ENCODE measurements at places on chromosomes 5 and 9.

- no peak for DNase-seq
These were observed 44.8 kb downstream of the PLCXD3 start for GRCh38 chr5:41465493-41466171.

GRCh38 chr5:882253-883183 lies 10.1 kb downstream of the BRD9 start:
- DNase-seq: no peak

DNA sequence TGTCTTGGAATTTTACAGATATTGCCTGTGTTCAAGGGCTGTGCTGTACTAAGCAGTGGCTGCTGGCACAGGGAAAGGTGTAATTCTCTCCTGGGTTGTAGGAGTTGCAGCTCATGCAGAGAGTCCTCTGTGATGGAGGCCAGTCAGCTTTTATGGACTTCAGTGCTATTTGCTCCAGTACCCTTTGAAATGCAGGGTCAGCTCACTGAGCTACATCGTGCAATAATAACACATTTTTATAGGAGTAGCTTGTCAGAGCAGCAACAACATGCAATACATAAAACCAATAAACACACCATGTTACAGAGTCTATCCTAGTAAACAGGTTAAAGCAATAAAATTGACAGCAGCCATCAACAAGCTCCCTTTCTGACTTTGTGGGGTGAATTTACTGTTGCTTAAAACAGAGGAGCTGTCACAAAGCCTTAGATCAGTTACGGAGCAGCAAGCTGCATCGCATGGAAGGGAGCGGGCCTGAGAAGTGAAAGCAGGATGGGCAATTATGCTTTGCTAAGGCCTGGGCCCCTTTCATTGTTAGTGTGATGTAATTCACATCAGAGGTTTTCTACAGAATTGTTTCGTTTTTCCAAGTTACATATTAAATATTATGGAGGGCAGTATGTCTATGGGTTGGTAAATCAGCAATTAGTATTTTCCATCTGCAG lies 16.8 kb downstream of the CD180 start:
- no peak for DNase-seq

DNA sequence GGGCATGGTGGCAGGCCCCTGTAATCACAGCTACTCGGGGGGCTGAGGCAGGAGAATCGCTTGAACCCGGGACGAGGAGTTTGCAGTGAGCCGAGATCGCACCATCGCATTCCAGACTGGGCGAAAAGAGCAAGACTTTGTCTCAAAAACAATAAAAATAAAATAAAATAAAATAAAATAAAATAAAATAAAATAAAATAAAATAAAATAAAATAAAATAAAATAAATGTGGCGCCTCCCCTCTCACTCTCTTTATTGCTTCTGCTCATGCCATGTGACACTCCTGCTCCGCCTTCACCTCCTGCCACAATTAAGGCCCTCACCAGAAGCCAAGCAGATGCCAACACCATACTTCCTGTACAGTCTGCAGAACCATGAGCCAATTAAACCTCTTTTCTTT lies 3.8 kb upstream of the SHC3 start:
- DNase-seq: no peak

DNA sequence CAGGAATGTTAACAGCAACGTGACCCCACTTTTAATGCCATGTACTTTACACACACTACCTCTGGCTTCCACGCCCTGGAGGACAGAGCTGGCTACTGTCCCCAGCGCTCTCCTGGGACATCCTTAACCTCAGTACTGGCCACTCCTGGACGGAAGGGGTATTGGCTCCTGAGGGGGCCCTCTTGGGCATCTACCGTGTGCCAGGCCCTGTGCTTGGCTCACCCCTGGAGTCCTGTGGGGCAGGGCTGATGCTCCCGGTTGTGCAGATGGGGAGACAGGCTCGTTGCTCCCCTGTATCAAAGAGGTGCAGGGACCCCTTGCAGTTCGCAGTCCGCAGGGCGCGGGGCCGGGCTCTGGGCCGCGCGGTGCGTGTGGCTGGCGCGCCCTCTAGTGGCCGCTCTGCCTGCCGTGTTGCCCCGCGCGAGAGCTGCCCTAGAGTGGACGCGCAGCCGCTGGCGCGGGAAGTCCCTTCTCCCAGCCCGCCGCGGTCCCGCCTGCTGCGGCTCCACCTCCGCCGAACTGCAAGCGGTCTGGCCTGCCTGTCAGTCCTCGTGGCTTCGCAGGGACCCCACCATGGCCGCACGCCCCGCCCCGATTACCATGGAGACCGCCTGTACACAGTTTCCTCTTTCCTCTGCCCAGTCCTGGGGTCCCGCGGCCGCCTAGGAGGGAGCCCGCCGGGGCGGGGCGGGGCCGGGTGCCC lies at the start of gene WDR38:
Gene WDR38, plus strand, starts transcription at position 632 of the 703 bp plus-strand sequence. CDS start 72 bp downstream, outside the sequence.
- DNase-seq: no peak

- DNase-seq: no peak
These were observed 7.3 kb upstream of the PTGER4 start for GRCh38 chr5:40672425-40672824.

DNA sequence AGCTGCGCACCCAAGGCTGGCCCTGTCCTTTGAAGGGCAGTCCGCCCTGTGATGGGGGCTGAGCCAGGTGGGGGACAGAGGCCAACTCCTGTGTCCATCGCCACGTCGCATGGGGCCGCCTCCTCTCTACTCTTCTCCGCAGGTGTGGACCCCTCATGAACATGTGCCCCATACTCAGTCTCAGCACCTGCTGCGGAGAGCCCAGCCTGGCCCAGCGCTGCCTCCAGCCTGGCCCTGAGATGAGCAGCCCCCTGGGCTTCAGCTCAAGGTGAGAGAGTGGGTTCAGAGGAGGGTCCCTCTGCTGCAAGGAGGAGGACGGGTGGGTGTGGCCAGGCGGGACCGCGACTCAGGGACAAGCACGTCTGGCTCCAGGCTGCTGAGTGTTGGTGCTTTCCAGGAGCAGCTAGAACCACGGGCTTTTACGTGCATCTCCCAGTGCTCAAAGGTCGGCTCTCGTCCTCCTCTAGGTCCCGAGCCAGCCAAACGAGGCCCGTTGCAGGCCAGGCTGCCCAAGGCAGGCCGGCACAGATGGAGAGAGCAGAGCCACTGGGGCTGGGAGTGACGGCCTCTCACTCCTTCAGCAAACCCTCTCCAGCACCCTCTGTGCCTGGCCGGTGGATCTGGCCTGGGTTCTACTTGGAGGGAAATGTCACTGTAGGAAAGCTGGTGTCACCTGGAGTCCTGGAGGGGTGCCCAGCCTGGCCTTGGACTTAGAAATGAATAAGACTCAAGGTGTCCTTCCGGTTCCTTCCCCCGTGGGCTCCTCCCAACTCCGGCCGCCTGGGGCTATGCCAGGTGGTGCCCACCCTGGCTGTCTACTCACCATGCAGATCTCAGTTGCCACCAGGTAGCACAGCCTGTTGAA lies 48.9 kb upstream of the RNF130 start:
- DNase-seq: no peak

DNA sequence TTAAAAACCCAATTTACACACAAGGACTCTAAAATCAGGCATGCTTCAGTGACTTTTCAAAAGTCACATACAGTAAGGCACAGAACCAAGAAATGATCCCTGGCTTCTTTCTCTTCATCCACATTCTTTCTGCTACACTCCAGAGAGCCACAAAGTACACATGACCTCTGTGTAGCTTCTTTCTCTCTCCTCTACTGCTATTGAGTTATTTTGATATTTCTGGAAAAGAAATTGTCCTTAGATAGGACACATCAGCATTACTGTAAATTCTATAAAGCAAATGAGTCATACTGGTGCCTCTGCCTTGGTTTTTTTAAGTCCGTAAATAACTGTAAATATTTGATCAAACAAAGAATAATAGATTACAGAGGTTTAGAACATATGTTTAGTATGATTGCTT lies 96.3 kb downstream of the KIAA0825 start:
- no peak for DNase-seq

- DNase-seq: no peak
These were observed 271.1 kb downstream of the DENND1A start for GRCh38 chr9:123658792-123659191.

GRCh38 chr9:87198716-87199115 lies 251.4 kb upstream of the GAS1 start:
- DNase-seq: no peak

- no peak for DNase-seq
These were observed 7.4 kb downstream of the B4GALT1 start for GRCh38 chr9:33159777-33160127.

DNA sequence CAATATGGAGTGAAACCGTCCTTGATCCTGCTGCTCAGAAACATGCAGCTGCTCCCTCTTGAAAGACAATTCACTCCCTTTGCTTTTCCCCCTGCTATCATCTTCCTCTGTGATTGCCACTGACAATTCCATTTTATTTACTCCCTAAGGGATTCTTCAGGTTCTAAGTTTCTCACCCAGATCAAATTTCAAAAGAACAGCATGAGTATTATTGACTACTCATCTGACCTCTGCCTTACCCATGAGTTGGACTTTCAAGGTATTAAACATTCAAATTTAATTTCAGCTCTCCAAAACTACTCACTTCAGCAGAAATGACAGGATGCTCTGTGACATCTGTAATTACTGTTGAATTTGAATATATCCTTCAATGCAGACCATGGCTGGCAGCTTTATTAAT lies 236.5 kb upstream of the HAPLN1 start:
- no peak for DNase-seq

- DNase-seq: no peak
These were observed 51.8 kb upstream of the ZBTB43 start for GRCh38 chr9:126752881-126753670.

DNA sequence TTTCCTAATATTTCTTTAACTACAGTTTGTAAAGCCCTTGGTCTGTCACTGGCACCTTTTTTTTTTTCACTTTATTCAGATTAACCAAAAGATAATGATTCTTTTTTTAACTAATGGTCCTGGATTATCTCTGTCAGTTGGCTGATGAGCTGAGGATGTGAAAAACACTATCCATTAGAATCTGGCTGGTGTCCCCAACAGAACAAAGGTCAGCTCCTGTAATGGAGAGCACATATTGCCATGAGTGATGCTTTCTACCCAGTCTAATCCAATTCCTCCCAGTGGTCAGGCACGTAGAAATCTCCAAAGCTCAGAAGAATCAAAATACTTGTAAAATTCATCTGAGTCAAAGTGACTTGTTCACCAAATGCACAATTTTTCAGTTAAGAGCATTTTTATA lies 491.7 kb upstream of the PIK3R1 start:
- DNase-seq: no peak

DNA sequence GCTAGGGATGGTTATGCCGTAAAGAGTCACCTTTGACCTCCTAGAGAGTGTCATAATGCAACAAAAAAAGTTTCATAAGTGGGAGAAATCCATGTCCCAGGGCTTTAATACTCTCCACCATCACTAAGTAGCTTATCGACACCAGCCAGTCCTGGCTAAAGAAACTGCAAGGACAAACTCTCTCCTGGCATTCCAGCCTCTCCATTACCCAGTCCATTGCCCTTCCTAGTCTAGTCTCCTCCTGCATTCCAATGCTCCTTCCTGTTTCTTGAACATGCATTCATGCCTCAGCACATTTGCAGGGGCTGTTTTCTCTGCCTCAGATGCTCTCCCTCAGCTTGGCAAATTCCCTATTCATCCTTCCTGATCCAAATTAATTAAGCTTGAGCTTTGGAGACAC lies 364.1 kb downstream of the BRINP1 start:
- DNase-seq: no peak

GRCh38 chr5:98929710-98930298 lies 997 bp upstream of the CHD1 start:
- DNase-seq: no peak

GRCh38 chr9:129312251-129313122 lies 134.4 kb upstream of the IER5L start:
- no peak for DNase-seq

DNA sequence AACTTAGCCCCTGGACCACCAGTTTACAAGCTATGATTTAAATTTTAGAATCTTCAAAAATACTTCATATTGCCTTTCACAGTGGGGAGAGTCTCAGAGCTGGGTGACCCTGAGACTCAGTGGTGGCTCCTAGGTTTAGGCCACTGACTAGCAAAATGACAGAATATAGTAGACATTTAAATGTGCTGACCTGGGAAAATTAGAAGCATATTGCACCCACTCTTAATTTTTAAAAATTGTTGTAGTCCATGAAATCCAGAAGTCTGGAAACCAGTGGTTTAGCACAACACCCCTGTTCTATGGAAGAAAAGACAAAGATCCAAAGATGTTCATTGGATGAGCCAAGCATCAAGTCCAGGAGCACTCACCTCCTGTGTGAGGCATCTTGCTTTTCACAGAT lies 75.0 kb upstream of the PAPPA start:
- no peak for DNase-seq

DNA sequence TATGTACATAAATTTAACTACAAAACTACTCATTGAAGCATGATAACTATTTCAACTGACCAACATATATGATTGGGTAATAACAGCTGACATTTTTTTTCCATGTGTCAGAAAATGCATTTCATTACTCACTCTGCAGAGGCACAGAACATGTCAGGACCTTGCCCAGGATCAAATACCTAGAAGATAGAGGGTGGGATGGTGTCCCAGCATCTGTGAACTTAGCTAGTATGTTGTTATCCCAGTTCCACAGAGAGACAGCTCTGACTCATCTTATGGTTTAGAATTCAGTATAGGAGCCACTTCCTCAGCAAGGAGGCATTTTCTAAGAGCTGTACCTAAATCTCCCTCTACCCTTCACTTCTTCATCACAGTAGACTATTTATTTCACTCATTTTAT lies 1198.6 kb upstream of the ACO1 start:
- DNase-seq: no peak

DNA sequence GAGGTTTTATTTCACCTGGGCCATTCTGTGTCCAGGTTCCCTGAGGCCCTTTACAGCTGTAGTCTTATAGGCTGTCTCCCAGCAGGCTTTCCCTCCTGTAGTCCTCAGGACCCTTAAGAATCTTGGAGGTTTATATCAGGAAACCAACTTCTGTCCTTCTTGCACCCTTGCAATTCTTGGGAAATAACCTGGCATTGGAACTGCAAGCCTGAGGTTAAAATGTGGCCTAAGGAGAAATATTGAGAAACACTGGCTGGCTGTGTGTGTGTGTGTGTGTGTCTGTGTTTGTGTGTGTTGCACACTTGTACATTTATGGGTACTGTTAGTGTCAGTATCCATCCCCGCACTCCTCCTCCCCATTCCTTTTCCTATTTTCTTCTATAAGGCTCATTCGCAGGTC lies 168.9 kb downstream of the PAPPA start:
- DNase-seq: no peak

GRCh38 chr9:72396247-72397091 lies 31.5 kb upstream of the ZFAND5 start:
- DNase-seq: no peak

DNA sequence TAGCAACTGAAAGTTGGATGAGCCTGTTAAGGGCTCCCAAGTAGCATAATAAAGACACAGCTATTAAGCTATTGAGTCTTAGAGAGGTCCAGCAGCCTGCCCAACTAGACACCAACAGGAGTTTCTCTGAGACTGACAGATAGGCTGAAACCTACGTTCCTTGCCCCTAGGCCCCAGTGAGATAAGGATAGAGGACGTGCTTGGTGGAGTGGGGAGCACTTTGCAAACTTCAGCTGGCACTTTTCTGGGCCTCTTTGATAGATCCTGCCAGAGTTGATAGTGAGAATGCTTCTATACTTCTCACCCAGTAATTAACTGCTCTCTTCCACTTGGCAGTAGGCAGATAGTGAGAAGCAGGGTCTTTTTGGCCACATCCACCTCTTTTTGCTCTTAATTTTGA lies 20.8 kb upstream of the CTNNA1 start:
- no peak for DNase-seq
